ENCODE measurements at places on chromosomes 12 and 14.

DNA sequence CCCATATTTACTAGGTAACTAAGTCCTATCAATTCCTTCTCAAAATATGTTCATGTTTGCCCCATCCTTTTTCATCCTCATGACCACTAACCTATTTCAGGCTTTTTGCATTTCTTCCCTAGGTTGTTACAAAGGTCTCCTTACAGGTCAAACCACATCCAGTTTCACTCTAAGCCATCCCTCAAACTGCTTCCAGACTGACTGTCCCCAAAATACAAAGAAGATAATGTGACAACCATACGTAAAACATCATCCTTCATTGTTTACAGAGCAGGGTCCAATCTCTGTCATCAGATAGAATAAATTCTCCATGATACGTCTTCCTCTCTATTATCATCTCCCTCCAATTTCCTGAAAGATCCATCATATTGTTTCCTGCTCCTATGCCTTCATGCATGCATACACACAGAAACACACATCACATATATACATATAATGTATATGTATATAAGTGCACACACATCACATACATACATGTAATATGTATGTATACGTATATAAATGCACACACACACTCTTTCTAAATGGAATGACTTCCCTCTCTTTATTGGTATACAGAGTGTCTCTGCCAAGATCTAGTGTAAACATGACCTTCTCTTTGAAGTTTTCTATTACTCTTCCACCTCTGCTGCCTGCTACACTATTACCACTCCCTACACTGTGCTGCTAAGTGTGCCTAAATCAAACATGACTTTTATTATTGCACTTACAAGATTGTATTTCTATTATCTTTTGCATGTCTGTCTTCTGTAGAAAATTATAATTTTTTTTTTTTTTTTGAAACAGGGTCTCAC lies 30.7 kb upstream of the EPS8 start:
- DNase-seq, result no peak

GRCh38 chr12:123659996-123660727 lies 10.8 kb upstream of the TCTN2 start:
- DNase-seq, result no peak

GRCh38 chr14:62084020-62084419 lies 321.8 kb downstream of the SNAPC1 start:
- DNase-seq, result no peak

DNA sequence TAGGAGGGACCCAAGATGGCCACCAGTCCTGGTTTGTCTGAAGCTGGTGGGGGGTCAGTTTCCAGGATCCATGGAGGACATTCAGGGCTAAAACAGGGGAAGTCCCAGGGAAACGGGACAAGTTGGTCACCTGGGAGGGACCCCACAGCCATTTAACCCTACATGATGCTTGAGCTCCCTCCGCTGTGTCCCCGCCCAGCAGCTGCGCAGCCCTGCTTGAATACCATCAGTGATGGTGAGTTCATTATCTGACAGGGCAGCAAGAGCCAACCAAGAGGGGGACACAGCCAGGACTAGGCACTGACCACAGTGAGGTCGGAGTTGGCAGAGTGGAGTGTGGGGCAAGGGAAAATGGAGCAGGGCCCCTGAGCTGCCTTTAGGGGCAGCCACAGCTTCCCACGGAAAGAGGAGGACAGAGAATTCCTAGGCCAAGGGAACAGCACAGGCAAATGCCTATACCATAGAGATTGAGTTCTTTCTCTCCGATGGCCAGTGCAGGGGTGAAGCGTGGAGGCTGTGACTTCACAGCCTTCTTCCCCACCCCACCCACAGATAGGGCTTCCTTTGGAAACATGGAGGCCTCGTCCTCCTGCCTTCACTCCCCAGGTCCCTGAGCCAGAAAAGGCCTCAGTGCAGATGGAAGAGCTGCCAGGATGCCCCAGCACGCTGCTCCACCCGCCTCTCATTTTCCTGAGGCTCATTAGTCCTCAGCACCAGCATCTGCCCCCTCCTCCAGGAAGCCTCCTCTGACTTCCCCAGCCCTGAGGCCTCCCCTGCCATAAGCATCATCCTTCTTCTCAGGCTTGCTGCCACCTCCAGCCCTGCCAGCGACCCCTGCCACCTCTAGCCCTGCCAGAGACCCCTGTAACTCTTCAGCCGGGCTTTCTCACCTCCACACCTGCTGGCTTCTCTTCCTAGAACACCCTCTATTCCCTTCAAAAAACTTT lies 51.4 kb downstream of the CYP46A1 start:
- DNase-seq, result no peak

- no peak for DNase-seq
Measured at GRCh38 chr12:21608196-21608595, 3.5 kb upstream of the GYS2 start.

GRCh38 chr14:50734950-50735695 lies 67.0 kb upstream of the SAV1 start:
- DNase-seq, result no peak

DNA sequence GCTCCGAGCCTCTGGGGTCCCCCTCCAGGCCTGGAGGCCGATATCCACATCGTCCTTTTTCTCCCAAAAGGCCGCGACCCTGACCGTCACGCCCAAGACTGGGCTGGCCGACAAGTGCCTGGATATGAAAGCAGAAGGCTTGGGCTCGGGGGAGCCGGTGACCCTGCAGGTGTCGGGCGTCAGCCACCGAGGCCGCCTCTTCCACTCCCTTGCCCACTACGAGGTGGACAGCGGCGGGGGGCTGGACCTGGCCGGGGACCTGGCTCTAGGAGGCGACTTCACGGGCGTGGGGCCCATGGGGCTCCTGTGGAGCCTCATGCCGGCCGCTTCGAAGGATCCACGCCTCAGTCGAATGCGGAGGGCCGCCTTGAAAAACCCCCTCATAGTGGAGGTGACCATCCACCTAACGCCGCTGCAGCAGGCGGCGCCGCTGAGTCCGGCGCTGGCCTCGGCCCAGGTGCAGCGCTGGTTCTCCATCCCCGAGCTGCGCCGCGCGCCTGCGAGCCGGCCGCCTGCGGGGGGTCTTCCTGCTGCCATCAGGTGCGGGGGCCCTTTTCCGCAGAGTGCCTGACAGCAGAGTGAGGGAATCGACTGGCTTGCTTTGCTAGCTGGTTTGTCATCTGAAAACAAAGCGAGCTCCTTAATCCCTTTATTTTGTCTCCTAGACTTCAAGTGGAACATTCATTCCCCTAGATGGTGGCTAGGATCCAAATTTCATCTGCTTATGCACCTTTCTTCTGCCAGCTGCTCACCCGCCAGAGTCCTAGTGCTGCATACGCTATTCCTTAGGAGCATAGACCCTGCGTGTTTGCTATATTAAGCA lies 10.6 kb upstream of the DNAL1 start:
- DNase-seq, result no peak

- peak; percentile 91 for DNase-seq
Measured at GRCh38 chr14:104681689-104682074, 7.7 kb upstream of the INF2 start.

All from SJCRH30 (cell line).